LNCaP clone FGC (cell line): ENCODE measurements at places on chromosomes 3 and 15.

DNA sequence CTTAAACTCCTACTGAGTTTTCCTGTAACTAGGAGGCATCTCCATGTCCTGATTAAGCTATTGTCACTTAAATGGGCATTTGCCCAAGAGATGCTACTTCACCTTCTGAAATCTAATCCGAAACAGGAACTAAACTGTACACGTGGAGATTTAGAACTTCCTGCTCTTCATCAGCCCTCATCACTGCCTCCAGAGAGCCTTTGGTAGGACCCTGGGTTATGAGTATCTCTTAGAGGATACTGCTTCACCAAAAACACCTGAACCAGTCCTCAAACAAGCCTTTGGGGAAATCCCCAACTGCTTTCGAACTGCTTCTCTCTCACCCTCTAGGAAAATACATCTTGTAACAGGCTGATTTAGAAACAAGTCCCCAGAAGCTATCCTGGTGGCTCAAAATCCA lies 320.3 kb downstream of the GAP43 start:
- no peak for DNase-seq

GRCh38 chr3:14435175-14436014 lies 33.0 kb downstream of the SLC6A6 start:
- no peak for DNase-seq

- no peak for DNase-seq
Observed at GRCh38 chr3:188595890-188596376, 442.0 kb downstream of the LPP start.

DNA sequence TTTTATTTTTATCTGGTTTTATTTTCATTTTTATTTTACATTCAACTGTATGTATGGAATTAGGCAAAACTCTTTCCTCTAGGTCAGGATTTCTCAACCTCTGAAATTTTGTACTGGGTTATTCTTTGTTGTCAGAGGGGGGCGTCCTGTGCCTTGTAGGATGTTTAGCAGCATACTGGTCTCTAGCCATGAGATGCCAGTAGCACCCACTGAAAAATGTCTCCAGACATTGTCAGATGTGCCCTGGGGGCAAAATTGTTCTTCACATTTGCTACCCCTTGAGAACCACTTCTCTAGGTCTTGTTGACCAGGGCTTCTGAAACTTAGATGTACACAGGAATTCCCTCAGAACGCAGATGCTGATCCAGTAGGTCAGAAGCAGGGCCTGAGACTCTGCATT lies 5.4 kb downstream of the CHRNA5 start:
- no peak for DNase-seq

DNA sequence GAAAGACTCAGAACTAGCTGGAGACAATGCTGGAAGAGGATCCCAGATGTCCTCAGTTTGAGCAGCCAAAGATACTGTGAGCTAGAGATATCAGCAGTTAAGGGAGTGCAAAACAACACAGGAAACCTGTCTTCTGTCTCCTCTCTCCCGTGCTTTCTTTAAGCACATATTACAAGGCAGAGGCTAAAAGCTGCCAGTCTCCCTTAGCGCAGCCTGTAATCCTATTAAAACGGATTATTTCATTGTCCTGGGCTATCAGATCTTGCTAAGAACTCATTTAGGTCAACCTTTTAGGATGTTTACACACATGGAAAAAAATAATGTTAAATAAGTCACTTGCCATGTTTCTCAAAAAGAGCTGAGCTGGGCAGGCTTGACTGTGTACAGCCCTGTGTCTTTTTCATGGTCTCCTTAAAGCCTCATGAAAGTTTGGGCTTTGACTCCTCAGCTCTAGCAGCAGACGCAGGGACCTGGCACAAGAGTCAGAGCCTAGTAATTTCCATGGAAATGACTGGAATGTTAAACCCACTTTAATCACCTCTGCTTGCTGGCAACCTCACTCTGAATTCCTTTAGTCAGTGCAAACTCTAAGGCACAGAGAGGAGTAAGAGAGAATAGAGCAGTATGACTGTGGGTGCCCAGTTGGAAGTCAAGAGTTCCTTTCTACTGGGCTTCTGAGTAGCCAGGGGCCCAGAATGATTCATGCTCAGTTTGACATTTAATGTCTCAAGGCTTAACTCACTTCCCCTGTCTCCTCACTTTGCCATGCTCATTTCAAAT lies 491.9 kb downstream of the NTRK3 start:
- DNase-seq = no peak
